ENCODE measurements at places on chromosomes 1 and 21. TPM values are rescaled to one million over a fixed set of nuclear protein-coding genes. Genes with fewer than 3 reads are reported as not detected.

ATP1A4 gene
- total RNA-seq: not detected

DNA sequence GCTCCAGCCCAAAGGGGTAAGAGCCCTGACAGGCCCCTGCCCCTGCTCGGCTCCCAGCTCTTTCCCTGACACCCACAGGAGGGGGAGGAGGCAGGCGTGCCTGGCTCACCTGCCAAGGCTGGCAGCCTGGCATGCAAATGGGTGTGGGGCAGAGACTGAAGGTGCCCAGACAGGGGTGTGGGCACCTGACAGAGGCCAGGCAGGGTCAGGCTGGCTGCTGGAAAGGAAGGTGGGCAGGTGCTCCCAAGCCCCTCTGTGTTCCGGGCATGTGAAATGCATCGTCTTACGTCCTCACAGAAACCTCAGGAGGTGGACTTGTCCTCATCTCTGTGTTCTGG is 19.4 kb upstream of the CASZ1 start:
- DNase-seq: no peak

DNA sequence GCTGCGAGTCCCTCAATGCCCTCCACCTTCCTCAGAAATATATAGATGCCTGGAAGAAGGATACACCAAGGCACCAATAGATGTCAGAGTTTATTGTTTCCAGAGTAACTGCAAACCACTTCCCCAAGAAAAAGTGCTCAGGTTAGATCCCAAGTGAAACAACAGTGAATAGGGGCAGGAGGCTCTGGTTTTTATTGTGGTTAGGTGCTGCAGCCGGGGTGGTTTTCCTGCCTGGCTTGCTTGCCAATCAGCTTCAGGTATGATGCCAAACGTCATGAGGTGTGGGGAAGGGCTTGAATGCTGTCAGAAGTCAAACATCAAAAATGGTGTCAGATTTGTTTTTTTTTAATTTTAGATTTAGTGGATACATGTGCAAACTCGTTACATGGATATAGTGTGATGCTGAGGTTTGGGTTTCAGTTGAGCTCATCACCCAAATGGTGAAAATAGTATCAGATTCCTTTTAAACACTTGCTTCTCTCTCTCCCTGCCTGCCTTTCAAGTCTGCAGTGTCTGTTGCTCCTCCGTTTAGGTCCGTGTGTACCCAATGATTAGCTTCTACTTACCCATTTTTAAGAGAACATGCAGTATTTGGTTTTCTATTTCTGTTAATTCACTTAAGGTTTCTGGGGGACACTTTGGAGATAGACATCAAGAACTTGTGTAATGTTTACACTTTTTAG is 1317.0 kb downstream of the MRPL39 start:
- peak; percentile 6 for DNase-seq

- DNase-seq: no peak
Measured at GRCh38 chr1:53890522-53890941, 935 bp upstream of the YIPF1 start.

DNA sequence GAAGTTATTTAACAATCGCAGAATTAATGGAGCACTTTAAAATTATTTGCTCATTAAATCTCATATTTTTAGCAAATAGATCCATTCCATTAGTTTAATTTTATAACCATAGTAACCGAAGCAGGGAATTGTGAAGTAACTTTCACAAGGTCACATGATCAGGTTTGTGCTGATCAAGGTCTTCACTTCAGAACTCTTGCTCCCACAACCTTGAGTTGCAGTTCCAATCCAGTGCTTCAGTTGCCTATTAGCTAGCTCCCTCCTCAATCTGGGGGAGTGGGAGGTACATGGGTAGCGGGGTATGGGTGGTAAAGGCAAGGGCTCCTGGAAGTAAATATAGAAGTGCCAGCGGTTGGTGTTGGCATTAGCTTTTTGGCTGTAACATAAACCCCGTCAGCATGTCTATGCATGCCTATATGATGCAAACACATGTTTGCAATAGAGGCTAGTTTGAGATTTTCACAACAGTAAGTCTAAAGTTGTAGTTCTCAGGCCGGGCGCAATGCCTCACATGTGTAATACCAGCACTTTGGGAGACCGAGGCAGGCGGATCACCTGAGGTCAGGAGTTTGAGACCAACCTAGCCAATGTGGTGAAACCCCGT is 5.8 kb downstream of the ATP5IF1 start:
- no peak for DNase-seq

GRCh38 chr1:42963378-42964043 is 4.8 kb upstream of the SLC2A1 start:
- no peak for DNase-seq
